ENCODE measurements at places on chromosomes 12 and 14.

- DNase-seq = peak; percentile 18
Observed at GRCh38 chr12:59708064-59708463, 112.2 kb downstream of the SLC16A7 start.

DNA sequence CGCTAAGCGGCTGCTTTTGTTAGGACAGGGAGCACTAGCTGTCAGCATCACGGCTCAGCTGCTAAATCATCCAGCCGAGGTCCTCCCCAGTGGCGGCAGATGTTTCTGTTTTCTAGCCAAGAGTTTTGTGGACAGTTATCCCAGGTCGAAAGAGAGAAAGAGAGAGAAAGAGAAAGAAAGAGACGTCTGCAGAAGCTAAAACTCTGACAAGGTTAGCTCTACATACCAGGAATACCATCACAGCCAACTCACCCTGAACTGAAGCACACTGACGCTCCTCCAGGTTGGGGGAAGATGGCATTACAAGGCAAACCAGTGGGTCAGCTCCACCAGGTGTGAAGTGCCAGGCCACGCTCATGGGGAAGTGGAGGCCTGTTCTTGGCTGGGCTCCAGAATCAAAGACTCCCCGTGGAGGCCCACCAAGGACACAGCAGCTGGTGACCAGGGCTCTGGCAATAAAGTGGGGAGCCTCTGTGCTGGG is 64.9 kb upstream of the DICER1 start:
- DNase-seq = no peak

GRCh38 chr14:31837031-31837430 is 240.1 kb upstream of the ARHGAP5 start:
- DNase-seq = no peak

DNA sequence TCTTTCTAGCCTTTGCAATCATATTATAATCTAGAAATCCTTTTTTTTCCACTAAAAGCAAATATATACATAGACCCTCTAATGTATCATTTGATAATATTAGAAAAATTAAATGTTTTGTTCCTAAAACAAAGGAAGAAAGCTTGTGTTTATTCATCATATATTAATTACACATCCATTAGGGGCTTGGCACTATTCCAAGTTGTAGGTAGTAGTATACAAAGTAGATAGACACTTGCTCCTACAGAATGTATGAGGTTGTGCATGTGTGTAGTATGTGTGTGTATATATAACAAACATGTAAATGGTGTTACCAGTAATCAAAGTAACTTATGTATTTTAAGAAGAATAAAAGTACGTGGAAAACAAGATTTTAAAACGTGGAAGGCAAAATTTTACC is 15.0 kb upstream of the KCNMB4 start:
- DNase-seq = no peak
